ENCODE measurements at places on chromosomes 5 and 9.
A peak's percentile ranks its signal among the peaks of the same experiment; 100 is the strongest.

DNA sequence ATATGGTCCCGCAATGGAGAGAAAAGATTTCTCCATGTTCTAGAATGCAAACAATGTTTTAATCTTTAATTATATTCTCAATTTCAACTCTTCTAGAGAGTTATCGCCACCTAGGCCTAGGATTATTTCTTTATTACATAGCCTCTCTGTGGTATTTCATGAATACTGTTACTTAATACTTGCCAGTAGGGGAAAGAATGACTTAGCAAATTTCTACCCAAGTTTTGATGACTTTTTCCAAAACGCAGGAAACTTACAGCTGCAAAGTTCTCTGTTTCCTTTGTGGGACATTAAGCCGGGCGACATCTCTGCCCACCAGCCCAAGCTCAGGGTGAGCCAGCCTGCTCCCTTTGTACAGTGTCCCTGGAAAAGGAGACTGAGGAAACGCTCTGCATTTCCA is 73.8 kb downstream of the MED27 start:
- DNase-seq: no peak

- DNase-seq: no peak
Observed at GRCh38 chr5:10828241-10828640, 67.2 kb upstream of the DAP start.

DNA sequence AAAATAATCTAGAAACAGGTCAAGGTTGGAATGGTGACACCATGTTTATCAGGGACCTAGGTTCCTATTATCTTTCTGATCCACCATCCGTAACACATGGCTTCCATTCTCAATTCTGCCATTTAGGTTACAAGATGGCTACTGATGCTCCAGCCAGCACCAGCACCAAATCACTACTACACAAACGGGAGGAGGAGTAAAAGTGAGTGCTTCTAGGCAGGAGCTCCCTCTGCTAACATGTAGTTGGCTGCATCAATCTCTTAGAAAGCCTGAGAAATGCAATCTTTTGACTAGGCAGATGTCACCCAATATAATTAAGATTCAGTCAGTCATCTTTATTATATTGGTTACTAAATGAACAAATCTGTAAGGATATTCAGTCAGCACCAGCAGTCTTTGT is 515.9 kb downstream of the RAB3C start:
- no peak for DNase-seq

- DNase-seq: peak; percentile 62
Observed at GRCh38 chr5:72951671-72952468, 4.0 kb upstream of the FCHO2 start.

- no peak for DNase-seq
Observed at GRCh38 chr9:124709292-124709690, 61.8 kb downstream of the NR6A1 start.

- DNase-seq: no peak
Observed at GRCh38 chr5:72222521-72222920, 97.5 kb downstream of the MRPS27 start.

GRCh38 chr9:137136881-137137607 is 1.9 kb upstream of the GRIN1 start:
- DNase-seq: no peak

DNA sequence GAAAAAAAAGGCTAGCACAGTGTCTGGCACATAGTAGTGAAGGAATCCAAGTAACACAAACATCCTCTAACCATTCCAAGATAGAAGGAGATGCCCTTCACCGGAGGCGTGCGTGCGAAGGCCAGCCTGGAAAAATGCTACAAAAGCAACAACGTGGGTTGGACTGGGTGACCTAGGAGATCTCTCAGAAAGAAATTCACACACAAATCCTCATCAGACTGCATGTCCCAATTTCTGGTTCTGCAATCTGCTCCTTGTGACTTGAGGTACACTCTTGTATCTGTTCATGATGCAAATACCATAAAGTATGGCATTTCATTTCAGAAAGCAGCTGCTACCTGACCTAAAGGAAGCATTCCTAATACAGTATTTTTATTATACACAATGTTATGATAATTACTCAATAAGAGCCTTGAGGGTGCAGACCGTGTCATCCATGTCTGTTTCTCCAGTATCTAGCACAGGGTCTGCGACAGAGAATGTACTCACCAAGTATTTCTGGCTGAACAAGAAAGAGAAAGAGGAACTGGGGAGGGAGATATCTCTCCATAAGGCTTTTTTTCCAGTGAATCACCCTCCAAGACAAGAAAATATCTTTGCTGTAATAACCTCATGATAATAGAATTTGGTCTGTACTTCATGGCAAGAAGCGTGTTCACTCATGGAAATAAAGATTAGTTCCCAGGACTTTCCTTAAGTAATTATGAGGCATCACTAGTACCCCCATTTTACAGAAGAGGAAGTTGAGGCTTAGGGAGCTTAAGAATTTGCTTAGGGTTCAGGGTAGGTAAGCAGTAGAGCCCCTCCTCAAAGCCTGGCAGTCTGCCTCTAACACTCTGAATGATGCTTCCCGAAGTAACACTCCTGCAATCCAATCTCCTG is 138.3 kb downstream of the CDK5RAP2 start:
- no peak for DNase-seq

DNA sequence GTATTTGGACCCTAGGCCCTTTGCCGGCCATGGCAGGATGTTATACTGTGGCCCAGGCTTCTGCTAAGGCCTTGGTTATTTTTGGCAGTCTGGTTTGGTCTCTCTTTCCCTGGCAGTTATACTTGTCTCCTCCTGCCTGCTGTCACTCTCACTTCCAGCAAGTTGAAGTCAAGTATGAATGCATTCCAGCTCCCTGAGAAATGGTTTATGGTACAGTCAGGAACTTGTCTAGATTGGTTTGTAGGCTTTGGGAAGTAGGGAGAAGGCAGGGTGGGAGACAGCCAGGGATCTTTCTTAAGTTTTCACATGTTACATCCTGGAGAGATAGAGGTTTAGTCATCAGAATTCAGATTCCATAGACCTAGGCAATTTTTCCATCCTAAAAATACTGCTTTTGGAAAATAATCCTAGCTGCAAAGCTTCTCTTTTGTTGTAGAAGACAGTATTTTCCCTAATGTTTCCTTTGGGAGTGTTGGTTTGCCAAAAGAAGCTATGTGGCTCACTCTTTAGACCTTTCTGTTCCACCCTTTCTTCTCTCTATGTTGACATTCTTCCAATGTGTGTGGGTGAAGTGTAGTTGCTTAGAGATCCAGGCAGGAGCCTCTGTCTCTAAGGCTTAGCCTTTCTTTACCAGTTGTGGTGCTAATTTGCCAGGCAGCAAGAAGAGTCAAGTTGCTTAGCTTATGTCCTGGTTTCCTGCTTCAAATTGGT is 2.5 kb upstream of the KDM3B start:
- DNase-seq: no peak
